ENCODE measurements at places on chromosomes 5 and 9.

DNA sequence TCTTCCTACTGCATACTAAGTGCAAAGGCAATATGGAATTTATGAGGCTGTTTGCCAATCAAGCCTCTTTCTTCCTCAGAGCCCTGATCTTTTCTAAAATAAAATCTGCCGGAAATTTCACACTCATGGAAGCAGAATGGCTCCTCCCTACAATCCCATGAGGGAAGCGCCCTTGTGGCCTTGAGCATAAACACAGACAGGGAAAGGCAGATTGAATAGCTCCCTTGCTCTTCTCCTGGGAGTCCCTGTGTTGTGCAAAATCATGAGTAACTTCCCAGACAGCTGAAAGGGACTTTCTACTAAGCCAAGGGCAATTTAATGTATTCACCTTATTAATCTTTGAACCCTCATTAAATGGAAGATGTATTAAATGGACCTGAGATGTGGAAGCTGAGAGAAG, 226.1 kb upstream of the PIK3R1 start:
- DNase-seq: no peak

DNA sequence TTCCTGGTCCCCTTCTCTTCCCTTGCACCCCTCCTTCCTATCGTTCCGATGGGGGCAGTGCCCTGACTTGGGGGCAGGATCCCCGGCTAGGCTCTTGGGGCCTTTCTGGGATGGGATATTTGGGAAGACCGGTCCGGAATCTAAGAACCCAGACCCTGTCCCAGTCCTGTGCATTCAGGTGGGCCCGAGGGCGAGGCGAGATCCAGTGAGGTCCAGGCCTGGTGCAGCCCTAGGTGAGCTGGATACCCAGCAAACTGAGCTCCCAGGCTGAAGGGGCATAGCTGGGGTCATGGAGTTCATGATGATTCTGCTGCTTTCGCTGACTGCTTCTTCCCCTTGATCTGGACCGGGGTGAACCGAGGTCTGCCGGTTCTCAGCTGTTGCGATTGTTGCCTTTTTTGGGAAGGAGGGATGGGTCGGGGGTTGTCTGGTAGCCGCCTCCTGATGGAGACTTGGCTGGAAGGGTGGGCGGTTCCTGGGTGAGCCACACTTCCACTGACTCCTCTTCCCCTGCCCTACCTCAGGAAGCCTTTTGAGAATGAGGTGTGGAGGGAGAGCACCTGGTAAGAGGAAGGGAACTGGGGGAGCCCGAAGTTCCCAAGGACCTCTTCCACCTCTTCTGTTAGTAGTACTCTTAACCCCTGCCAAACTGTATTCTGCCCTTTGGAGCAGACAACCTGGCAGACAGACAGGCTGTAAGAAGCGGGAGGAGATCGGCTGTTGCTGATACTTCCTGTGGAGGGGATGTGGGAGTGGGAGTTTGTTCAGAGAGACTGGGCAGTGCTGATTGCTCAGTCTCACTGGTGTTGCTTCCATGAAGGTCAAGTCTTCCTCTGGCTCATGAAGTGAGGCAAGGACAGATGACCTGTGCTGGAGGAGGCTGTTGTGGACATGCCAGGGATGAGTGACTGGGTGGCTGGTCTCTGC, 1.0 kb downstream of the LRRC8A start:
- no peak for DNase-seq

DNA sequence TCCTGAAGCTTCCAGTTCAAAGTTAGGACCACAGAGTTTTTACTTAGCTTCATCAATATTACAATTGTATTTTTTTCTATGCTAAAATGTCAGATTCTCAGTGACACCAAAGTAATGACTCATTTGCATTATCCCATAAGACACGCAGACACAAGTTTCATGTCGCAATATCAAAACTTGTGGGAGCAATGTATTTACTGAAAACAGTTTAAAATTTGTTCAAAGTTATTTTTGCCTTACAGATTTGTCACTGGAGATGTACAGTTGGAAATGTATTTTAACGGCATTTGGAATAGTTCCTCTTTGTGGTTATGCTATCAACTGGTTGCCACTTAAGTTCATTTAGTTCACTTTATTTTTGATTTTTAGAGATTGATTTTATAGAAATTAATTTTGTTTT, 36.2 kb upstream of the DAP start:
- no peak for DNase-seq

GRCh38 chr5:124630767-124631704, 115.4 kb downstream of the ZNF608 start:
- DNase-seq: no peak

DNA sequence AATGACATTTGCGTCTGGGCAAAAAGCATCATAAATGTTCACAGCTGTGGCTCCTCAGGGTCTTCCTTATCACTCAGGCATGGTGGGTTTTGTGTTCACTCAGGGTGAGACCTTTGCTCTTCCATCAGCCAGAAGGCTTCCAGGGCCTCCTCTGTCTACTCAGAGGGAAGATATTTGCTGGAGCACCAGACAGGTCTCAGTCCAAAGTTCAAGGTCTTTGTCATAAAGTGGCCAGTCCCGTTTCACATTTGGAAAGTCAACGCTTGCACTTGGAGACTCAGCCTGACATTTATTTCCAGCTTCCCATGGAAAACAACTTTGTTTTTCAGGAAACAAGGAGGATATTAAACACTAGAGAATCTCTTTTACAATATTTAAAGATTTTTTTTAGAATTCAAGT, 12.2 kb upstream of the CARTPT start:
- DNase-seq: no peak

- DNase-seq: no peak
Observed at GRCh38 chr9:99021512-99021911, 77.8 kb downstream of the COL15A1 start.

GRCh38 chr9:27487128-27487640, 36.9 kb upstream of the IFNK start:
- no peak for DNase-seq

DNA sequence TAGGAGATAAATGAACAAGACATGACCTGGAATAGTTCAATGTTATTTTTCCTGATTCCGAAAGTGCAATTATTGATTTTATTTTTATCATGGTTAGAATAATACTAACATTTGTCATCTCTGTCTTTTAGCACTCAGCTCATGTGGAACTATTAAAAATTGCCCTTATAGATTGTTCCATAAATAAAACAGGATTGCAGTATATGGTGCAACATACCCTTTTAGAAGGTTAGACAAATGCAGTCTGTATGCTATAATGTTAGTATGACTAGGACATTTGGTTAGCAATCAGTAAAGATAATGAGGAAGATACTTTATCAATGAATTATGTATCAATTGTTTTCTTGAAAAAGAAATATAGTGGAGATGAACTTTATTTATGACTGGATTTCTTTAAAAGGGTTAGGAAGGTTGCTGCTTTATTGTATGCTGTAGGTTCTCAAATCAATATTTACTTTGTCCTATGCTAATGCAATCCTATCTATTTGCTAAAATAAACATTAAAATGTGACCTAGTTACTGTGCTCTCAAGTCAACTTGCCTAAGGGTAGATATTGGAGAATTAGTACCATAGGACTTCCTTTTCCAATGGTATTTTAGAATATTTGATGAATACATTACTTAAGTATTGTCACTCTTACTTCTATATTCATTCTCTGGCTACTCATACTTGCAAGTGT, 348.9 kb upstream of the ISL1 start:
- DNase-seq: no peak

- no peak for DNase-seq
Observed at GRCh38 chr9:116800885-116801284, 113.8 kb downstream of the TRIM32 start.

GRCh38 chr9:73683862-73684591, 532.4 kb downstream of the ANXA1 start:
- DNase-seq: peak; percentile 0

DNA sequence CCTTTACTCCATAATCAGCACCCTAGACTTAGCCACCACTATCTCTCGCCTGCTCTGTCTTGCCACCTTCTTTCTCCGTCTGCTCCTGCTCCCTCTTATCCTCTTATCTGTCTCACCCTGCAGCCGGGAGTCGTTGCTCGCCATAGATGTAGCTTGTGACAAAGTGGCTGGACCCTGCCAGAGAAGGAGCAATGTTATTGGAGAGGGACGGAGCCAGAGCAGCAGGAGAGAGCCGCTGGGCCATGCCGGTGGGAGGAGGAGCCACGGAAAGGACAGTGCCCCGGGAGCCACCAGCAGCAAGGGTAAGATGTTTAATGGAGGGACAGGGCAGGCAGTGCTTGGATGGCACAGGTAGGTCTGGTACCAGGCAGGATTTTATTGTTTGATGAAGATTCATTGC, 137.3 kb downstream of the SEC61B start:
- DNase-seq: no peak

DNA sequence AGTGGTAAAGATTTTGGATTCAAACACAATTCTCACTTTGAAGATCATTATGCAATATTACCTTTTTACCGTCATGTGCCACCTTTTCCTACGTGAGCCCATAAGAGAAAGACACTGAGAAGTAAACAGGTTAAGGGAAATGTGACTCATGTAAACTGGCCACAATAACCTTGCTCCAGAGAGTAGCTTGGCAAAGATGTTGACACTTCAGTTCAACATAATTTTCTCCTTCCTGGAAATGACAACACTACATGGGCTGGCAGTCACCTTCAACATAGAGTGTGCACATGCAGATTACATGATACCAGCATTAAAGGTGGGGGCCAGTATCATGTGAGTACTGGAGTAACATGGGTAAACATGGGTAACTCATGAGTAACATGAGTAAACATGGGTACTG, 141.9 kb downstream of the CDK5RAP2 start:
- peak; percentile 60 for DNase-seq

GRCh38 chr9:134059661-134060395, 8.0 kb downstream of the BRD3 start:
- DNase-seq: peak; percentile 39

DNA sequence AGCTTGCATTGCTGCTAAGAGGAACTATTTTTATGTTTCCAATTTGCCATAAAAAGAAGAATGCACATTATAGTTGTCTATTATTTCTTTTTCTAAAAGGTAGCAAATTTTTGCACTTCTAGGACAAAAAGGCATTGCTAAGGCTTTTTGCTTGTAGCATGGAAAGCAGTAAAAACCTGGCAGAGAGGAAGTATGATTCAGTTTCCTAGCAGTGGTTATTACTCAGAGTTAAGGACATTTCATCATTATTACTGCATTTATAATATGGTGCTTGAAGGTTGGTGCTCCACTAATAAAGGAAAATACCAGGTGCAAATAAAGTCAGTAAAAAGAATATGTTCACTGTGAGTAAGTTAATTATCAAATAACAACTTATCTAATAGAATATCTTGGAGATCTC, 179.8 kb upstream of the PLPPR1 start:
- no peak for DNase-seq

DNA sequence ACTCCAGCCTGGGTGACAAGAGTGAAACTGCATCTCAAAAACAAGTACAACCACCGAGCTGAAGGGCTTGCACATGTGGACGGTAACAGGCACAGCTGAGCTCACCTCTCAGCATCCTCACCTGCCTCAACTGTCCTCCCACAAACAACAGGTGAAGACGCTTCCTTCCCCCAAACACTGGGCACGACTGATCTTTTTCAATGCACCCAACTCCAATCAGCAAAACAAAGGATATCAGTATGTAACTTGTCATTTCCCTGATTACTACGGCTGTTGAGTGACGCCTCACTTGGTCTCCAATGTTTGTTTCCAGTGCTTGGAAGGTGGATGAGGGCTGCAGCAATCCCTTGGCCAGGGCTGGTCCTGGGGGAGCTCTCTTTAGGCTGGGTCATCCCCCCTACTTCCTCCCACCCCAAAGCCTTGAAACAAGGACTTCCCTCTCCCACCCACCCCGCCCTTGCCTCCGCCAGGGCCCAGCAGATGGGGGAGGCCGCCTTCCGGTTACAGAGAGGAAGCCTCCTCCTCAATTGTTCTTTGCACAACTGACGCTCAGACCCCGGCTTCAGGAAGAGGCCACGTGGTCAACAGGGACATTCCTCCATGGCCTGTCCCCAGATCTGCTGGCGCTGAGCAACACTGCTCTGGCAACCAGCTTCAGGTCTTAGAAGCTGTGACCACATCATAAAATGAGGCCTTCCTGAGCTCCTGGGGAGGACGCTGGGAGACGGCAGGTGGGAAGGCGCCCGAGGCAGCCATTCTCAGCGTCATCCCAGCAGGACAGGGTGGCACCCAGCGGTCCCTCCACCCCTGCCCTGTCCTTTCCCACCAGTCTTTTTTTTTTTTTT, 5.9 kb downstream of the FAM78A start:
- peak; percentile 82 for DNase-seq

- no peak for DNase-seq
Observed at GRCh38 chr5:131855452-131855851, 58.6 kb upstream of the FNIP1 start.

DNA sequence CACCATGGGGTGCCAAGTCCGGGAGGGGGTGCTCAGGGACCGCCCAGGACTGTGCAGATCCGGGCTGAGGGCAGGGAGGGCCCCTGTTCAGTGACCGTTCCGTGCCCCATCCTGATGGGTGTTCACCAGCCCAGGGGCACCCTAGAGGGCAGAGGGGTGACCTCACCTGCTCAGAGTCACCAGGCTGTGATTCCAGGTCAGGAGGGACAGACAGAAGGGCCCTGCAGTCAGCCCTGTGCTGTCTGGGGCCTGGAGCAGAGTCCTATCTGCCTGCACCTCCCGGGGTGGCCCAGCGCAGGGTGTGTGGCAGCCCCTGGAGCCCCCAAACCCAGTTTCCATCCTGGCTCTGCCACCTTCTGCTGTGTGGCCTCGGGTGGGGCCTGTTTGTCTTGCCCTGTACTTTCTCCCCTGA, 241.9 kb downstream of the PBX3 start:
- no peak for DNase-seq

DNA sequence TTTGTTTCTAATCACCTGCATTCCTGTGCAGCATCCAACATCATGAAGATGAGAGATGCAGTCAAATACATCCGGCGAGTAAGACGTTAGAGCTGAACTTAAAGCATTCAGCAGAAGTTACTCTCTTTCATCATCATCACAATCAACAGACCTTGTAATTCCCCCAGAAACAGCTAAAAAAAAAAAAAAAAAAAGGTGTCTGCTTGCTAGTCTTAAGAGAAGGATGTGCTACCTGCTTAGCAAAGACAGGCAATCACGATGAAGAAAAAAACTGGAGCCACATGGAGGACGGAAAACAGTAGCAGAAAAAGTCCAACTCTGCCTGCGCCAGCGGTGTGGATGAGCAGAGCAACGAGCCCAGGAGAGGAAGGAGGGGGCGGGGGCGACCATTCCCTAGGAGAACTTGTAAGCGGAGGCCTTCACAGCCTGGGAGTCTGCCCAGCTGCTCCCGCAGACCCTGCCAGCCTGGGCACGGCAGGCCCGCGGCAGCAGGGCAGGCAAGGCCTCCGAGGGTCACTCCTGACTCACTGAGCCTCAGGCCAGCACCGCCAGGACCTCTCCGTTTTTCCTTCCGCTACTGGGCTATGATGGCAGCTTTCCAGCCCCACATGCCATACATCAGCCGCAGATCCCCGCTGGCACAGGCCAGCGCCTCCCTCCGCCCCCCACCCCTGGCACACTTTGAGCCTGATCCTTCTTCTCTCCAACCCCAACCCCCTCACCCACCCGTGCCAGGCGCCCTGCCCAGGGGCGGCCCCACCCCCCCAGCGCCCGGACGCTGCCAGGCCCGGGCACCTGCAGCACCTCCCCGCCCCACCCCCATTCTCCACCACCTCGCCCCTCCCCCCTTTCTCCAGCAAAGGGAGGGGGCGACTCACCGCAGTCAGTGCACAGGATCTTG, 1.4 kb downstream of the NRG2 start:
- no peak for DNase-seq

Measured in activated CD4-positive, alpha-beta T cell treated with anti-CD3 and anti-CD28 coated beads, Interleukin-10, Interleukin-2, amounts not matched to agents 100 ng/mL and 50 ng/mL, durations not matched to agents 16 hours and 8 hours (primary cell).